Stimulated activated CD8-positive, alpha-beta memory T cell treated with anti-CD3 and anti-CD28 coated beads, Interleukin-2, amount 100 ng/mL, for 48 hours (primary cell): ENCODE measurements at places on chromosomes 16 and 17.

DNA sequence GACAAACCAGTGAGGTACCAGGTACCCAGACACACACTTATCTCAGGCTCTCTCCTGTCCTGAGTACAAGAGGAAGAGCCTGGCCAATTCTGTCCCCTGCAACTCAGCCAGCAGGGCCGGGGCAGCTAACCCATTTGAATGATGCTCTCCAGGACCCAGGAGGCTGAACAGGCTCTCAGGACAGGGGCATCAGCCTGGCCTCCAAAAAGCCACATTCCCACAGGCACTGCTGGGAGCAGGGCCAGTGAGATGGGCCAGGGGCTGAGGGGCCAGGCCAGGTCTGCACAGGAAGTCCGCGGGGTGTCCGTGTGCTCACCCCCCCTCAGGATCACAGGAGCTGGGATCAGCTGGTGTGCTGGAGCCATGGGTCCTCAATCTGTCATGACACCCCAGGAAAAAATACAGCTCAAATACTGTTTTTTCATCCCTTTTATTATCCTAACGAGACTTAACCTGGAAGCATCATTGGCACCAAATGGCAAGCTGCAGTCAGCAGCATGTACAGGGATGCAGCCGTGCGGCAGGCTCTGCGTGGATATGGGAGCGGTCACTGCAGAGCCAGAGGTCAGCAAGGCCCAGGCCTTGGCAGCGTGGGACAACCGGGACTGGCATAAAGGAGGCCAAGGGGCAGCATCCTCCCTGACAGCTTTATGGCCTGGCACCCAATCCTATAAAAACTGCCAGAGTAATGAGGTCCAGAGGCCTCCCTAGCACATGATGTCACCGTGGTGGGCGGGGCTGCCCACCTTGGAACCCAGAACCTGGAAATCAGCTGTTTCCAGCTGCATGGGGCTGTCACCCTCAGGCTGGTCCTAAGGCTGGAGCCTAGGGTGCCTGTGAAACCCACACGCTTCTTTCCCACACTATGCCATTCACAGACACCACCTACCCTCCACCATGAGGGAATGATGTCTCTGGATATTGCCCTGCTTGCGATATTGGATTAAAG lies 276.7 kb downstream of the C16orf95 start:
- DNase-seq = no peak

DNA sequence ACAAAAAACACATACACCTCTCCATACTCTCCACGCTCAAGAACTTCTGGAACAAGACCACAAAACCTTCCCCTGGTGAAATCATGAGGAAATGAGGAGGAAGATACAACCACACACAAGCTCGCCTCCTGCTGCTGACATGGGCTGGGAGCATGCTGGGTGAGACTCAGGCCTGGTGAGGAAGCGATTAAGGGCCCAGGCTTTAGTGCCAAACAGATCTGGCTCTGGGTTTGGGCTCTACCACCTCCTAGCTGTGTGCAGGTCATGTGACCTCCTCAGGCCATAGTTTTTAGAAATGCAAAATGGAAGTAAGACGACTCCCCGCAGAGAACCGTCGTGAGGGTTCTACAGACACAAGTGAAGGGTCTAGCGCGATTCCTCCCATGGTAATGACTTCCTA lies 41.3 kb downstream of the VAC14 start:
- no peak for DNase-seq

DNA sequence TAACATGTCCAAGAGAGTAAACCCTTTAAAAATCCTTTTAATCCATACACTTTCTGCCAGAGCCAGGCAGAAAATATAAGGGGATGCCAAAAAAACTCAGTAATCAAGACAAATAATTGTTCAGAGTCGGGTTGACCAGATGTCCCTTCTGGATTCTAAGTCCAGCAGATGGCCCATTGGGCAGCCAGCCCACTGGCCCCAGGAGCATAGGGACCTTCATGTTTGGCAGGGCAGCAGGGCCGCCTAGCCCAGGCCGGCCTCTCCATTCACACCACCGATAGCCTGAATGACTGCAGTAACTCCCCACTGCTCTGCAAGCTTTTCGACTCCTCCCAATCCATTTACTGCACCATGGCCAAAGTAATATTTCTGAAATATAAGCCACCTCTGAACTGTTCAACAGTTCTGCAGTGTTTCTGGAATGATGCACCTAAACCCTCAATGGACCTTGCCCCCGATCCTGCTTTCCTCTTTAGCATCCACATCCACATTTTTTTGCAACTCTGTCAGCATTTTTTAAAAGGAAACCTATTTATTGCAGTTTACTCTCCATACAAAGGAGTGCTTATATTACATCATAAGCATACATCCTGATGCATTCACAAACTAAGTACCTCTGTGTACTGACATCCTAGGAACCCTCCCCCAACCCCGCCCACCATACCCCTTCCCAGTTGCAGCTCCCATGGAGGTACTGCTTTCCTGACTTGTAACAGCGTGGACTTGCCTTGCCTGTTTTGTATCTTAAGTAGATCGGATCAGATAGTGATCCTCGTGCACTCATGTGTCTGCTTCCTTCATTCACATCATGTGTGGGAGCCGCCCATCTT lies 46.4 kb downstream of the LDHD start:
- DNase-seq = no peak

DNA sequence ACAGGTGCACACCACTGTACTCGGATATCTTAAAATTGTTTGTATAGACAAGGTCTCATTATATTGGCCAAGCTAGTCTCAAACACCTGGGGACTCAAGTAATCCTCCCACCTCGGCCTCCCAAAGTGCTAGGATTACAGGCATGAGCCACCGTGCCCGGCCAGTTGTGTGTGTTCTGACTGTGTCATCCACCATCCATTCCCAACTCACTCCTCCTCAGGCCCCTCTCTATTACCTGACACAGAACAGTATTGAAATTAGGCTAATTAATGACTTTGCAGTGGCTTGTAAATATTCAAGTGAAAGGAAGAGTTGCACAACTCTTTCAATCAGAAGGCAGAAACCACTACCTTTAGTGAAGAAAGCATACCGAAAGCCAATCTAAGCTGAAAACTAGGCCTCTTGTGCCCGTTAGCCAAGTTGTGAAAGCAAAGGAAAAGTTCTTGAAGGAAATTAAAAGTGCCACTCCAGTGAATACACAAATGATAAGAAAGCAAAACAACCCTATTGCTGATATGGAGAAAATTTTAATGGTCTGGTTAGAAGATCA lies 28.7 kb downstream of the GOSR1 start:
- DNase-seq = no peak

DNA sequence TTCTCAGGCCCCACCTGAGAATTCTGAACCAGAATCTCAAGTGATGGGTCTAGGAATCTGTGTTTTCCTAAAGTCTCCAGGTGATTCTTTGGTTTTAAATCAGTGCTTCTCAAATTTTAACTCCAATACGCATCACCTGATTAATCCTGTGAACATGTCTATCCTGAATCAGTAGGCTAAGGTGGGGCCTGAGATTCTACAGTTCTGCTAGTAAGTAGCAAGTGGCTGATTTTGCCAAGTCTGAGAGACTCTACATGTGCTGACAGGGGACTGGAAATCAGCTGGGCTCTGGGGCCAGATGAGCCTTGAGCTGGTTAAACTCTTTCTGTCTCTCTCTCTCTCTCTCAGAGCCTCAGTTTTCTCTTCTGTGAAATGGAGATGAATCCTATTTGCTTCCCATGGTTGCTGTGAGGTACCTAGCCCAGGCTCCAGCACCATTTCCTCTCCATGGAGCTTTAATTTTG lies 9.0 kb downstream of the CCR7 start:
- no peak for DNase-seq
